ENCODE measurements at places on chromosomes 2 and 18.

DNA sequence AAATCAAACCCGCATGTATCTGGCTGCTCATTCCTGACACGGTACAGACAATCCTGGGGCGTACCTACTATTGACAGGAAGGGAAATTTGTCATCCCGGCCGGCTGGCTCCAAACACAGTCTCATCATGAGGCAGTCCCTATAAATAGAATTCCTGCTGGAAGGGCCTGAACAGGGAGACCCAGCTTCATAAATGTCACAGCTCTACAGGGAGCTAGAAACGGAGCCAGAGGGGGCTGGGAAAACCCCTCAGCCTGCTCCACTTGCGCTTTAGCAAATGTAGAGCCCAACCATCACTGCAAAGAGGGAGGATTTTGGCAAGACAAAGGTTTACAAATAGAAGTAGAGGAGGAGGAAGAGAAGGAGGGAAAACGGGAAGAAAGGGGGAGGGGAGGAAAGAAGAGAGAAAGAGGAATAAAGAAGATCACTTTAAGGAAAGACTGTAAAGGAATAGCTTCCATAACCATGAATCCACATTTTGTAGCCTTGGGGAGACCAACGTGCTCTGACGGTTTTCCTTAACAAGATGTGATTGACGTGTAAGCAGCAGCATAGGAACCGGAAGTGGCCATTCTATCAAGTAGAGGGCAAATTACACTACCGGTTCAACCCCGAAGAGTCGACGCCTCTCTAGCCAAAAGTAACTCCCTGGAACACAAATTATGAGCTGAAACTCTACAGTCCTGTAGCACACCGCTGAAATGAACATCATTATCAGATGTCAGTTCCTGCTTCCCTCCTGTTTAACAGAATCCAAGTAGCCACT lies 56.8 kb upstream of the TTN start:
- no peak for DNase-seq

DNA sequence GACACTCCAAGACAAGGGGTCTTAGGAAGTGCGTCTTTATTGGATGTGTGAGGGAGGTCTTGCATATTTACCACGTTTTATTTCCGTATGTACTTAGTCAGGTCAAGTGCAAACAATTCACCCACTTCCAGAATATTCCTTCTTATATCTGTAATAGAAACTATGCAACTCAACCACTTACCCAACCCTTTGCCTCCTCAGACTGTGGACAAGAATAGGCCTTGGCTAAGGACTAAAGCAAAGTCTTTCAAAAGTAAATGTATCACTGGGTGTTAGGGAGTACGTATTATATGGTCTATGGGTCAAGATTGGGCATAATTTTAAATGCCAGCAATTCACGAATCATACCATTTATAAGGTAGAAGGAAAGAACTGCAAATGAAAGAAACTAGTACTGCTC lies 484.8 kb downstream of the MBD2 start:
- DNase-seq: no peak

DNA sequence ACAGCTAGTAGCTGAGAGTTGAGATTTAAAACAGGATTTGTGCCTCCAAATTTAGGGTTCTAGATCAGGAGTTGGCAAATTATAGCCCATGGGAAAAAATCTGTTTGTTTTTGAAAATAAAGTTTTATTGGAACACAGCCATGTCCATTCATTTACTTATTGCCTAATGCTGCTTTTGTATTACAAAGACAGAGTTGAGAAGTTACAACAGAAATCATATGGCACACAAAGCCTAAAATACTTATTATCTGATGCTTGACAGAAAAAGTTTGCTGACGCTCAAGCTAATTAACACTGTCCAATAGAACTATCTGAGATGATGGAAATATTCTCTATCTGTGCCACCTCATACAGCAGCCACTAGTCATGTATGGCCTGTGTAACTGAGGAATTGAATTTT lies 229.1 kb upstream of the RASGRP3 start:
- DNase-seq: no peak

DNA sequence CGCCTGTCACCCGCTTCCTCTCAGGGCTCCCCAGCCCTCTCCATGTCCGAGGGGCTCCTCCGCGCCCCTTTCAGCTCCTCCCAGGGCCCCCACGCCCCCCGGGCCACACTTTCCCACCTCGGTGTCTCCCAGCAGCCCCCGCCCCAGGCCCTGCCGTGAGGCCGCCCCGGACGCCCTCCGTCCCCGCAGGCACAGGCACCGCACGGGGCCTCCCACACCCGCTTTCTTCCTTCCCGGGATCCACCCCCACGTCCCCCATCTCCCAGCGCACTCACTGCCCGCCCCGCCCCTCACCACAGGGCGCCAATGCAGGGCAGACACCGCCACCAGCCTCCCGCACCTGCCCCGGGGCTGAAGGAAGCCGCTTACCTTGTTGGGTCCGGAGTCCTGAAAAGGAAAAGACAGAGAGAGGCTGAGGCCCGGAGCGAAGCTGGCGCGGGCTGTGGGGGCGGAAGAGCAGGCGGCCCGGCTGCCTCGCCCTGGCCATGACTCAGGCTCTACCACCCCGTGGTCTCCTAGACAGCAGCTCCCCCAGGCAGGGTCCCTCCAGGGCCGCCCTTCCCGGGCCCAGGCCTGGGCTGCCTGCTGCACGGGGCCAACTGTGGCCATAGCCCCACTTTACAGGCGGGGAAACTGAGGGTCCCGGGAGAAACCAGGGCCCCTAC lies 37.7 kb downstream of the KIF1A start:
- DNase-seq: no peak

DNA sequence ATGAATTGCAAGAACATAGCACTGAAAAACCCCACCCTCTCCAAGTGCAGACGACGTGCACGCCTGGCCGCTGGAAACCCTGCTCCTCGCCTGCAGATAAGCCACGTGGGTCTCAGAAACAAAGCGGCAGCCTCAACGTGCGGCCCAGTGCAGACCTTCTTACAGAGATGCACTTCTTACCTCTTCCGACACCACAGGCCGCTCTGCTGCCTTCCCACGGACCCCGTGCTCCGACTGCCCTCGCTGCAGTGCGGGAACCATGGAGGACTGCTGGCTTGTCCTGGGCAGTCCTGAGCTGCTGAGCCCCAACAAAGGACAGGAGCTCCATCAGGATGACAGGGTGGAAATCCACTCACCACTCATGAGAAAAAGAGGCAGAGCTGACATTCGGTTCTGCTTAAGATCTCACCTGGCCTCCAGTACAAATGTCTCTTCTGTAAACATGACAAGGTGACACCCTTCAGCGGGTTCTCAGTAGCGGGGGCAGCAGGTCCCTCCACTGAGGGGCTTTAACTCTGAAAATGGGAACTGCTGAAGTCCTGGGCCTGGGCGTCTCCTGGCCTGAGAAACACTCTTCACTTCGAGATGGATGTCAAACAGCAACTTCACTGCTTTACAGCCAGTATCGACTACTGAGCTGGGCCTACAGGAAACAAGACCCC lies 6.2 kb downstream of the COPS9 start:
- DNase-seq: no peak

DNA sequence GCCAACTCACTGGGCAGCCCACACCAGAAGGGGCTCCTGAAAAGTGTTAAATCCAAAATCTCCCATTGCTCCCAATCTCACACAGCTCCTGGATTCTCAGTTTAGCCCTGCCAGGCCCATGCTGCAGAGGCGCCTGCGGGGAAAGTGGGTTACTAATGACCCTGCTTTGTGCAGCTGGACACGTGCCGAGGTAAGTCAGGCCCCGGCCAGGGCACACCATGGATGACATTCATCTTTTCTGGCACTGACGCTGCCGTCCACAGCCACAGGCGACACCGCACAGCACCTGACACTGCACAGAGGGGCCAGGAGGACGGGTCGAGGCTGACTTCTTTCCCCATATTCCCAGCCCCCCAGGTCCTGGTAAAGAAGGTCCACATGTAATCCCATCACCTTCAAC lies 193.5 kb downstream of the EIPR1 start:
- no peak for DNase-seq

GRCh38 chr2:86686460-86686859 lies 33.6 kb upstream of the RMND5A start:
- DNase-seq: no peak

GRCh38 chr2:182821182-182821581 lies 45.3 kb downstream of the FRZB start:
- DNase-seq: no peak

DNA sequence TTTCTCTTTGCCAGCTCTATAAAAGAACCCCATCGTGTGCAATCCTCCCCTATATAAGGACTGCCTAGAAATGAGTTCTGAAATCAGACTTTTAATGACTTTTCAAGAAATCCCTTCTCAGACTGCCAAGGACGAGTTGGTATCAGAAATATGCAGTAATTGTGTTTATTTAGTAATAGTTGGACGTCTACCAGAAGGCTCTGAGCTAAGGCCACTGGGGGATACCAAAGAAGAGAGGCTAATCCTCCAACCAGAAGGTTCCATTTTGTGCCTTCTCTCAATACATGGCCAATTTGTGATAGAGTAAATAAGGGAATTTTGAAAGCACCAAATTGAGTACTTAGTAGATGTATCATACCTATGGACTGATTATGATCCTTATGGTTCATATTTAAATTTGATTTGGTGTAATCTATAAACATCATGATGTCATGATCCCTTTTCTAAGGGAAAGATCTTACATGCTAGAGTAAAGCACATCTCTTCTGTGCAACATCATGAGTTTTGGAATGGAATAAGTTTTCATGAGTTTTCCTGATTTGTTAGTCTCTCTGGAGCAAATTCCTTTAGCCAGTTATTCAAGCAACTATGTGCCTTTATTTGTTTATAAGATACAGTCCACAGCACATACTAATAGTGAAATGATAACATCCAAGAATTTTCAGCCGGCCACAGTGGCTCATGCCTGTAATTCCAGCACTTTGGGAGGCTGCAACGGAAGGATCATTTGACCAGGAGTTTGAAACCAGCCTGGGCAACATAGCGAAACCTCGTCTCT lies 82.2 kb upstream of the LTBP1 start:
- no peak for DNase-seq

- no peak for DNase-seq
Observed at GRCh38 chr18:61658431-61658830, 234.4 kb downstream of the RNF152 start.

DNA sequence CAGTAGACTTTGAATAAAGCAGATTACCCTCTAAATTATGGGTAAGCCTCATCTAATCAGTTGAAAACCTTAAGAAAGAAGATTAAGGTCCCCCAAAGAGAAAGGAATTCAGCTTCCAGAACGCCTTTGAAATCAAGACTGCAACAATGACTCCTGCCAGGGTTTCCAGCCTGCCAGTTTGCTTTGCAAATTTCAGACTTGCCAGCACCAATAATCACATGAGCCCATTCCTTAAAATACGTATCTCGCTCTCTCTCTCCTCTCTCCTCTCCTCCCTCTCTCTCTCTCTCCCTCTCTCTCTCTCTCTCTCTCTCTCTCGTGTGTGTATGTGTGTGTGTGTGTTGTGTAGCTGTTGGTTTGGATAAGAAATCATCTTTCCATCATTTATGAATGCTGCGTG lies 184.2 kb downstream of the PDE1A start:
- no peak for DNase-seq

DNA sequence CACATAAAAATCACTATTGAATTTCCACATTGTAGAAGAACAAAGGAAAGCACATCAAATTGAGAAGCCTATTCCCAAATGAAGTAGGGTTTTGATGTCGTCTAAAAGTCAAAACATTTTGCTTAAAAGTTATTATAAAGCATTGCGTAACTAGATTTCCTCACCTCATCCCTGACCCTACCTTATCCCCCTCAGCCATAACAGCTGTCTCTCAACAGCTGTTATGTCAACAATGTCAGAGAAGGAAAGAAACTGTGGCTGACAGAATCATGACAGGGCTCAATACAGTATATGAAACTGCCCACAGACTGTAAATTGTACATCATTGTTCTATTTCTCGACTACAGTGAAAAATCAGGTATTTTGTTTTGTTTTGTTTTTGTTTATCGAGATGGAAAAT lies 63.0 kb upstream of the ACVR1C start:
- no peak for DNase-seq

- no peak for DNase-seq
Observed at GRCh38 chr18:54888933-54889332, 60.7 kb downstream of the RAB27B start.

DNA sequence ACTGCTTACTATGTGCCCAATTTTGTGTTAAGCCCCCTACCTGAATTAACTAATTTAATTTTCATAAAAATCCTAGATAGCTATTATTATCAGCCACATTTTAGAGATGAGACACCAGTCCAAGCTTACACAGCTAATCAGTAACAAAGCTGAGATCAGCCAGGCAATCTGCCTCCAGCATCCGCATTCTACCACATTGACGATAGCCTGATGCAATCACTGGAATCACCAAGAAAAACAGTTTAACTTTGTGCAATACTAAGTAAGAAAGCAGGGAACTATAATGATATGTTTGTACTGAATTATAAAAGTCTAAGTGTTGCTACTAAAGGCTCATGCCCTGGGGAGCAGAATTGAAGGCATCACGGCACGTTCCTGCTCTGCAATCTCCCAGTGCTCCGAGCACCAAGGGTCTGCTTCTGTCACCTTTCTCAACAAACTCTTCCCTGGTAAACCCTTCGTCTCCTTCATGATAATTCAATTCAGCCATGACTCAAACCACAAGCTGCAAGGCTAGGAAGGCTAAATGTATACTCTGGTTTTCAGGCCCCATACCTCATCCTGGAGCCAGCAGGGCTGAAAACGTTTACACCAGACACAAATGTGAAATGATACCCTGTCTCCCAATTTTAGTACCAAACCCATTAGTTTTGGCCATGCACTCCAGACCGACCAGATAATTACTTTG lies 19.4 kb downstream of the KANSL3 start:
- DNase-seq: no peak

- no peak for DNase-seq
Observed at GRCh38 chr2:177295484-177295883, 31.0 kb upstream of the NFE2L2 start.

DNA sequence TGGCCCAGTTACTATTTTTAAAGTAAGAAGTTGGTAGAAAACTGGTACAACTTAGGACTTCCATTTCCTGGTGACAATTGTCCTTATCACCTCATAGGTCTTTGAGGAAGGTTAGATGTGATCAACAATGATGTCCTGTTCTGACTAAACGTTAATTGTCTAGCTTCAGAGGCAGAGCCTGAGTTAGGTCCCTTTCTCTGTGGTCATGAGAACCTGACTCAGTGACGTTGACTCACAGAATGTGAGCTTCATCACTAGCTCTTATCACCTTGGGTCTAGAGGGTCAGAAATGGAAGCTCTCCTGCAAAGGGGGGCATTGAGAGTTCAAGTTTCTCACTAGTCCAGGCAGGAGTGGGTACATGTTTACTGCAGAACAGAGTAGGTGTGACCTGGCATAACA lies 60.6 kb upstream of the ATP8B1 start:
- DNase-seq: no peak

GRCh38 chr18:71237641-71238040 lies 948.8 kb downstream of the SOCS6 start:
- DNase-seq: no peak
